Esophagus squamous epithelium (tissue), 5 donors: ENCODE measurements at places on chromosomes 6 and 20.

DNA sequence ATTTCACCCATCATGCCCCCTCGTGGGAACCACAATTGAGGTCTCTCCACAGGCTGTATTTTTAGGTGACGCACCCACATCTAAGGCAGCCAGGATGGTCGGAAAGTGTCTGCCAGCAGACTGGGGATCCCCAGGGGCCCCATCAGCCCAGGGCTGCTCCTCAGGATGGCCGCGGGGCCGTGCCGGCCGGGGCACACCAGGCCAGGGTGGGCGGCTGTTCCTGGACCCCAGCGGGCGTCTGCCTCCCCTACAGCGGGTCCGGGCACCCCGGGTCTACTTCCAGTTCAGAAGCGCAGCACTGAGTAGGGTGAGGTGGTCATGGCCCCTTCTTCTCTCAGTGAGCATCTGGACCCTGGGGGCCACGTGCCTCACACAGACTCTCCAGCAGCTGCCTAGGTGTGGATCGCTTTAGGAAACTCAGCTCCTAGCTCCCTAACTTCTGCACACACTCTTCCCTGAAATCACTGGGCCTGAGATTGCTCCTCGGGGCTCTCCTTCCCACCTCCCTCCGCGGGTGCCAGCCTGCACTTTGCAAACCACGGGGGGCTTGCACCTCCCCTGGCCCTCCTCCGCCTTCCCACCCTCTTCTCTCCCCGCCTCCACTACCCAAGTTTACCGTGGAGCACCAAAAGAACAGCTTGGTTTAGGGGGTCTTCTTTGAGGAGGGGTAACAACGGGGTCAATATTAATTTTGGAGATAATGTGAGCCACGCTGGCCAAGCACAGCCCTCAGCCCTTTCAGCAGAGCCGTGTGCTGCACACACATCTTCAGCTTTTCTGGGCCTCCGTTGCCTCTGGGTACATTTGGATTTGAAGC, 14.2 kb upstream of the FOXC1 start:
- DNase-seq = no peak

GRCh38 chr20:22348010-22348409, 236.4 kb downstream of the FOXA2 start:
- no peak for DNase-seq

GRCh38 chr20:20292472-20292871, 75.4 kb upstream of the INSM1 start:
- no peak for DNase-seq

- DNase-seq = no peak
Measured at GRCh38 chr6:14371530-14371929, 254.0 kb downstream of the CD83 start.

- no peak for DNase-seq
Measured at GRCh38 chr6:108822401-108822800, 25.8 kb upstream of the ARMC2 start.

DNA sequence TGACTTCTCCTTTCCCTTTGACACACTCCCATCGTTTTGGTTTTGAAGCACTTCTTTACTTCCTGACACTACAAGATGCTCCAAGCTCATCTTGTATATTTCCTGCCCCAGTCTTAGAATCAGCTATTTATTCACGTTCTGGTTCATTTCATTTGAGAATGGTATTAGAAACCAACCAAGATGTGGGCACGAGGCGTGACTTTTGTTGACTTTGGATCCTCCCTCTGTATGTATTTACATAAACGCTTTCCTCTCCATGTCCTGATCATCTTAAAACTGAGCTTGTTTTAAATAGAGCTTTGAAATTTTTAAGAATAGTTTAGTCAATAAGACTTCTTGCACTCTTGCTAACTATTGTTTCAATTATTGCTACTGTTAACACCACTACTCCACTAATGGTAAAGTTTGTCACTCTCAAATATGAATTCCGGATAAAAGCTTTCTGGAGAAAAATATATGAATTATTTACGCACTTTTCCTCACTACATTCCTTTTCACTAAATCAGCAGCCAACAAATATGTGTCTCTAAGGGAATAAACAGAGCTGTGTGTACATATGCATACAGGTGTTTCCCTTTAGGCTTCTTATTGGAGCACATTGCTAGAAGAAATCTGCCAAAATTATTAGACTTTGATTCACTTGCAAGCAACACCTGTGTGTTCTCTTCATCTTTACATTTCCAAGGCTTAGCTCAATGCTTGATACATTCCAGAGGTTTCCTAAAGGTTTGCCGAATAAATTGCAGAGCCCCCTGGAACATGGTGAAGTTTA, 77.3 kb upstream of the TMEM244 start:
- DNase-seq = no peak

GRCh38 chr6:21610341-21610740, 16.8 kb downstream of the SOX4 start:
- DNase-seq = no peak

- no peak for DNase-seq
Measured at GRCh38 chr20:6287471-6287870, 164.6 kb upstream of the FERMT1 start.

DNA sequence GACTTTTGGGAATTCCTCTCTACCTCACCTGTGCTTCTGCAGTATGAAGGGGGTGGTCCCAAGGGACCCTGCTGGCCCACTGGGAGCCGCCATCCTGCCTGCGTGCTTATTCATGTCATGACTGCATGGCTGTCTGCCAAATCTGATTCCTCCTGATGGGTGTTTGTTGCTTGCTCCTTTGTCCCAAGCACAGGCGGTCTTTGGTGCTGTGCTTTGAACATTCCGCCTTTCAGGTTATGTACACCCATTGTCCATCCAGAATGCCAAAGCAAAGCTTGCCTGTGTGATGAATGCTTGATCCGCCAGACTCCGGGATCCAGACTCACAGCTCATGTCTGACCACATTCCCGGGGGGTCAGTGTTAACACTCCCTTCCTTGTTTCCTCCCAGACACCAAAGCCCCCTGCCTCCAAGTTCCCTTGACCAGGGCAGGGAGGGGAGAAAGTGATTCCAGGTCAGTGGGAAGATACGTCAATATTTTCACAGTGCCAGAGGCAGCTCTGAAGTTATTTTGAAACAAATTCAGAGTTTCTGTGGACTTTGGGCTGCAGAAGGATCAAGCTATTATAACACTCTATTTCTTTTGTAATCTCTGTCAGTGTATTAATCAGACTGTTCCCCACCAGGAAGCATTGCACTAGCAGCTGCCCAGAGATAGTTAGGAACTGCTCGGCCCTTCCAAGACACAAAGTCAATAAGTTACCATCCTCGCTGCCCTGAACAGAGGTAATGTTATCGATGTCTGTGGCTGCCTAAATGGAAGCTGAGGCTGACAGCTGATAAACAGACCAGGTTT, 9.5 kb downstream of the DAAM2 start:
- no peak for DNase-seq

- DNase-seq = no peak
Measured at GRCh38 chr20:61588411-61589385, 336.6 kb downstream of the CDH4 start.

DNA sequence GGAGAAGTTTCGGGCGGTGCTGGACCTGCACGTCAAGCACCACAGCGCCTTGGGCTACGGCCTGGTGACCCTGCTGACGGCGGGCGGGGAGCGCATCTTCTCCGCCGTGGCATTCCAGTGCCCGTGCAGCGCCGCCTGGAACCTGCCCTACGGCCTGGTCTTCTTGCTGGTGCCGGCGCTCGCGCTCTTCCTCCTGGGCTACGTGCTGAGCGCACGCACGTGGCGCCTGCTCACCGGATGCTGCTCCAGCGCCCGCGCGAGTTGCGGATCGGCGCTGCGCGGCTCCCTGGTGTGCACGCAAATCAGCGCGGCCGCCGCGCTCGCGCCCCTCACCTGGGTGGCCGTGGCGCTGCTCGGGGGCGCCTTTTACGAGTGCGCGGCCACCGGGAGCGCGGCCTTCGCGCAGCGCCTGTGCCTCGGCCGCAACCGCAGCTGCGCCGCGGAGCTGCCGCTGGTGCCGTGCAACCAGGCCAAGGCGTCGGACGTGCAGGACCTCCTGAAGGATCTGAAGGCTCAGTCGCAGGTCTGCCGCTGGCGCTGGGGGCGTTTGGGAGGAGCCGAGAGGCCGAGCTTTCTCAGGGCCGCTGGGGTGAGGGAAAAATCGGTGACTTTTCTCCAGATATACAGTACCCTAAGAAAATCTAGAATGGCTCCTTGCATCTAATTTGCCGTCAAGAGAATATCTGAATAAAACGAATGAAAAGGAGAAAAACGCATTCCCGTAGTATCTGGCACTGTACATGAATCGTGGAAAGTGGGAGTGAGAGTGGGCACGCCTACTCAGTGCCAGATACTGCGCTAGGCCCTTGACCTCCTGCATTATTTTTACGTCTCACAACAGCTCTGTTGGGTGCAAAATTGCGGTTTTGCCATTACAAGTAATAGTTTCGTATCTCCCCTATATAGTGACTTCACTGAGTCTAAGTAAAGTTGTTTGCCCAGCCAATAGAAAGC, 1.0 kb downstream of the CALHM6 start:
- no peak for DNase-seq

DNA sequence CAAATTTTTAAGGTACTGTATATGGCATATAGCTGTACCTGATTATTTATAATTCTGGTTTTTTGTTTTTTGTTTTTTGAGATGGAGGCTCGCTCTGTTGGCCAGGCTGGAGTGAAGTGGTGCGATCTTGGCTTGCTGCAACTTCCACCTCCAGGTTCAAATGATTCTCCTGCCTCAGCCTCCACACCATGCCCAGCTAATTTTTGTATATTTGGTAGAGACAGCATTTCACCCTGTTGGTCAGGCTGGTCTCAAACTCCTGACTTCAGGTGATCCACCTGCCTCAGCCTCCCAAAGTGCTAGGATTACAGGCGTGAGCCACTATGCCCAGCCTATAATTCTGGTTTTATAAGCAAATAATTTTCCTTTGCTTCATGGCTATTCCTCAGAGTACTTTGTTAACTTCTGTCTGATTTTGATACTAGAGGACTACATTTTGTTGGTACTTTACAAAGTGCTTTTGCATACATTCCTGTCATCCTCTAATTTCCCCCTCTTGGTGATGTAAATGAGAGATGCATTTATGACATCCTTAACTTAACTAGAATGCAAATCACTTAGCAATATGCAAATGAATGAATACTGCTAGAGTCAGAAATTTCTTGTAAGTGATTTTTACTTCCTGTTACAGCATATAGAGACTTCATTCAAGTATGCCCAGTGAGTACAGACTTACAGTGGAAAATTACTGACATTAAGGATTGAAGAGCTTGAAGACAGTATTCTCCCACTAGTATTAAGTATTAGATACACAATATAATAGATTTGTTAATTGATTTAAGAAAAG, 35.7 kb upstream of the ARID1B start:
- no peak for DNase-seq

- no peak for DNase-seq
Measured at GRCh38 chr6:90370493-90370959, 73.9 kb upstream of the BACH2 start.

- no peak for DNase-seq
Measured at GRCh38 chr6:156111913-156112312, 656.3 kb upstream of the NOX3 start.

DNA sequence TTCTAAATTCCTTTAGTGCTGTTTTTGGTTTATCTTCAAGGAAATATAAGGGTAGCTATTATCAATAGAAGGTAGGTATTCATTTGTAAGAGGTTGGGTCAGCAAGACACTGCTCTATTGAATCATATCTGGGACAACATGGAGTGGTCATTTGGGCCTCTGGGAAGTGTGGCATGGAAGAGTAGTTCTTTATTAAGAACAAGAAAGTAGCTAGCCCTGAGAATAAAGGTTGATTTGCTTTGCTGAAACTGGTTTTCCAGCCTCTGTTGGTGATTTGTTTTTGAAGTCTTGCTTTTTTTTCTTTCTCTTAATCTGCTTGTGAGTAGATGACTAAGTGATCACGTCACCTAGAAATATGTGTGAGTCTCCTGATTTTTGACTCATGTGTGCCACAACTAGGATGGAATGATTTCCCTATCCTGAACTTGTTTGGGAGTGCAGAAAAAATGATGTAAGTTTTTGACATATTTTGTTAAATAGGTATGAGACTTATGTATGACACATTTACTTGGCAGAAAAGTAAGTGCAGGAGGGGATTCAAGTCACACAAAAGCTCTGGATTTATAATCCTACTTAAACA, 381.8 kb downstream of the CENPW start:
- DNase-seq = no peak

GRCh38 chr20:62702895-62703852, 5.5 kb upstream of the NTSR1 start:
- no peak for DNase-seq

- DNase-seq = no peak
Measured at GRCh38 chr20:33262658-33263065, 20.4 kb upstream of the BPIFB1 start.

GRCh38 chr6:147109707-147110106, 94.5 kb upstream of the STXBP5 start:
- no peak for DNase-seq

DNA sequence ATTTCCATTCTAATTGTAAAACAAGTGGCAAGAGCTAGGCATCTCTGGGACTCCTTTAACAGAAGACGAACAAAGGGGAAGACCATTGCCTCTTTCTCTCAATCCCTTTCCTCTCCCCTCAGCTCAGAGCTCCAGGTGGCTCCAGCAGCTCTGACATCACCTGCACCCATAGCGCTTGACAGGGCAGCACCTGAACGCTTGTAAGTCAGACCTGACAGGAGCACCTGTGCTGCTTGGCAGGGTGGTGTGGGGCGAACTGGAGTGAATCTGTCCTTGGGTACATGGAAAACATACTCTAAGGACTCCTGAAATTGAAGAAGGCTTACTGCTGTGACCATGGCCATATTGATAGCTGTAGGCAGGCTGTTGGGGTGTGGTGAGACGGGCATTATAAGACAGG, 409.5 kb upstream of the AGPAT4 start:
- DNase-seq = no peak

GRCh38 chr20:35506872-35507638, 22.4 kb downstream of the C20orf173 start:
- DNase-seq = no peak

DNA sequence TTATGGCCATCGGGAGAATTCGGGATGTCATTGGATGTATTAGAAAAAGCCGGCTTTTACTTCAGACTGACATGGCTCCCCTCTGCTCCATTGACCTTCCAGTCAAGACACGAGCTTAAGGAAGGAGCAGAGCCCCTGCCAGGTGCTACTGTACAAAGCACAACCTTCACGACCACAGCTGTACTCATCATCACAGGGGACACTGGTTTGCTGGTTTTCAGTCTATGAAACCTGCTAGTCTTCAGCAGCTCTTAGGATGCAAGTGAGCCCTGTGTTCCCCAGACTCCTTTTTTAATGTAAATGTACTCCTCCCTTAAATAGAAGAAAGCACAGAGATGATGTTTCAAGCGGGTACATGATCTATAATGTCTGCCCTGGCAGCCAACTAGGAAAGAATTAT, 1.9 kb upstream of the TRAPPC3L start:
- no peak for DNase-seq
